ENCODE measurements at places on chromosomes 1 and 21. TPM values are rescaled to one million over a fixed set of nuclear protein-coding genes. Genes with fewer than 3 reads are reported as not detected.

The RGS13 gene
- not detected for total RNA-seq

- no peak overlapping the region for H3K27ac ChIP-seq
- H3K4me3 ChIP-seq: no peak overlapping the region
- peaks cover 2% of the 10 kb centered on the region for H3K4me1 ChIP-seq
- no peaks in the 10 kb centered on the region for H3K27me3 ChIP-seq
Measured at GRCh38 chr1:27097484-27097917, 57.4 kb downstream of the SLC9A1 start.

GRCh38 chr1:228778026-228778425 is 42.7 kb downstream of the RHOU start:
- H3K27me3 ChIP-seq: peaks cover 8% of the 10 kb centered on the region
- no peaks in the 10 kb centered on the region for H3K36me3 ChIP-seq
- H3K4me3 ChIP-seq: no peak overlapping the region
- no peak overlapping the region for H3K27ac ChIP-seq

The TMEM52 gene
- 1.2 TPM for total RNA-seq

- peaks cover 26% of the 10 kb centered on the region for H3K27me3 ChIP-seq
- no peaks in the 10 kb centered on the region for H3K4me1 ChIP-seq
- no peaks in the 10 kb centered on the region for H3K36me3 ChIP-seq
Measured at GRCh38 chr1:11893907-11894251, 32.3 kb downstream of the KIAA2013 start.

DNA sequence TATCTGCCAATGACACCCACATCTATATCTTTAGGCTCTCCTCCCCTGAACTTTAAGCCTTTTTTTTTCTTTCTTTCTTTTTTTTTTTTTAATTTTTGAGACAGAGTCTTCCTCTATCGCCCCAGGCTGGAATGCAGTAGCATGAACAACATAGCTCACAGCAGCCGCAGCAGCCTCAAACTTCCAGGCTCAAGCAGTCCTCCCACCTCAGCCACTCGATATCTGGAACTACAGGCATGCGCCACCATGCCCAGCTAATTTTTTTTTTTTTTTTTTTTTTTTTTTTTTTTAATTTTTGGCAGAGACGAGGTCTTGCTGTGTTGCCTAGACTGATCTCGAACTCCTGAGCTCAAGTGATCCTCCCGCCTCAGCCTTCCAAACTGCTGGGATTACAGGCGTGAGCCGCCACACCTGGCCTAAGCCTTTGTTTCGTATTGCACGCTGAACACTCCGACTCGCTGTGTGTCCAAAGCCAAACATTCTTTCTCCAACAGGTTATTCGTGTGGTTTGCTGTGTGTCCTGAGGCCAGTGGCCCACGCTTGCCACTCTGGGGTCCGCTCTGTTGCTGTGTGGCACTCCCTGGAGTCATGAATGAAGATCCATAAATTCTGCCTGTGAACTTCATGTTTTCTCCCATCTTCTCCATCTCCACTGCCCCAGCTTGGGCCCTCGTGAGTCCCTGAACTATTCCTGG is 119.4 kb downstream of the CAMTA1 start:
- H3K36me3 ChIP-seq: no peaks in the 10 kb centered on the region
- peaks cover 3% of the 10 kb centered on the region for H3K27me3 ChIP-seq
- H3K4me3 ChIP-seq: no peak overlapping the region

- no peaks in the 10 kb centered on the region for H3K4me1 ChIP-seq
- H3K27me3 ChIP-seq: no peaks in the 10 kb centered on the region
- H3K36me3 ChIP-seq: peaks cover 59% of the 10 kb centered on the region
Measured at GRCh38 chr1:11207898-11208611, 18.9 kb downstream of the ANGPTL7 start.

DNA sequence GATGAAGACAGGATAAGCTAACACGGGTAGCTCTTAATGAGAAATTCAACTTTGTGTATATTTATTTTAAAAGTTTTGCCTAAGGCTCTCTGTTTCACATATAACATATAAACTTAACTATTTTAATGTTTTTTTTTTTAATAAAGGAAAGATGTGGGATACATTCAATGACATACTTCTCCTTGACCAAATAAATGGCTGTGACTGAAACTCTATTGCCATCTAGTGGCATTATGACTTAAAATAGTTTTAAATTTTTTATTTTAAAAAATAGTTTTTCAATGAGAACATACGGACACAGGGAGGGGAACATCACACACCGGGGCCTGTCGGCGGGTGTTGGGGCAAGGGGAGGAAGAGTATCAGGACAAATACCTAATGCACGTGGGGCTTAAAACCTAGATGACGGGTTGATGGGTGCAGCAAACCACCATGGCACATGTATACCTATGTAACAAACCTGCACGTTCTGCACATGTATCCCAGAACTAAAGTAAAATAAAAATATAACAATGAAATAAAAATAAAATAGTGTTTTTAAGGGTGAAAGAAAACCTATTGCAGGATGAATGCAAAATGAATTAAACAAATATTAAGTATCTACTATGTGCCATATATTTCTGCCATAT is 83.4 kb downstream of the LYST start:
- H3K27me3 ChIP-seq: no peaks in the 10 kb centered on the region
- H3K36me3 ChIP-seq: peaks cover 37% of the 10 kb centered on the region
- DNase-seq: no peak
- H3K27ac ChIP-seq: no peak overlapping the region
- peaks cover 1% of the 10 kb centered on the region for H3K4me1 ChIP-seq

GRCh38 chr1:68322837-68323687 is 90.7 kb upstream of the WLS start:
- no peaks in the 10 kb centered on the region for H3K4me1 ChIP-seq
- H3K4me3 ChIP-seq: no peak overlapping the region
- H3K27ac ChIP-seq: no peak overlapping the region
- H3K27me3 ChIP-seq: no peaks in the 10 kb centered on the region

- H3K4me3 ChIP-seq: no peak overlapping the region
- peaks cover 12% of the 10 kb centered on the region for H3K27me3 ChIP-seq
- no peaks in the 10 kb centered on the region for H3K36me3 ChIP-seq
- no peak for DNase-seq
Measured at GRCh38 chr1:153212201-153212600, 5.2 kb upstream of the PRR9 start.

The FCER1G gene
- 0.71 TPM for total RNA-seq

GRCh38 chr1:156571919-156572662 is at the start of gene IQGAP3:
Gene IQGAP3, minus strand, starts transcription at chr1:156572565. Its CDS starts 36 bp downstream, at chr1:156572529.
- H3K4me1 ChIP-seq: peaks cover 24% of the 10 kb centered on the region
- H3K36me3 ChIP-seq: peaks cover 10% of the 10 kb centered on the region
- DNase-seq: peak; percentile 69
- H3K4me3 ChIP-seq: peak within 1 kb of the TSS; percentile 95
- peak within 1 kb of the TSS; percentile 87 for H3K27ac ChIP-seq
